ENCODE measurements at places on chromosomes 12 and 14. TPM values are rescaled to one million over a fixed set of nuclear protein-coding genes. Genes with fewer than 3 reads are reported as not detected.

Gene SLC6A15
- polyA plus RNA-seq, result 0.35 TPM

Gene CLEC2A
- not detected for polyA plus RNA-seq

Gene FOXN4
- not detected for polyA plus RNA-seq

Gene DAO
- 4.2 TPM for polyA plus RNA-seq

Gene RPGRIP1
- 0.25 TPM for polyA plus RNA-seq

Gene LALBA
- not detected for polyA plus RNA-seq

Gene BLTP3B
- polyA plus RNA-seq, result 21.7 TPM

Gene ZFYVE1
- polyA plus RNA-seq, result 9.0 TPM

Gene OTOGL
- polyA plus RNA-seq, result not detected

Gene C12orf50
- not detected for polyA plus RNA-seq

Gene ALDH1L2
- polyA plus RNA-seq, result 0.23 TPM

Gene ZNF385A
- 19.2 TPM for polyA plus RNA-seq

Gene STAT2
- 15.0 TPM for polyA plus RNA-seq

Gene TAS2R7
- not detected for polyA plus RNA-seq

Gene FAM181A
- polyA plus RNA-seq, result not detected

Gene RBP5
- 30.9 TPM for polyA plus RNA-seq

Gene PLEKHD1
- polyA plus RNA-seq, result under 0.01 TPM

Gene TAS2R30
- polyA plus RNA-seq, result not detected

Gene CEP170B
- polyA plus RNA-seq, result 22.4 TPM

All from sigmoid colon (tissue), 7 donors.